ENCODE measurements at places on chromosomes 7 and 10.

- no peak for DNase-seq
These were observed 420 bp upstream of the MINPP1 start for GRCh38 chr10:87504307-87504639.

DNA sequence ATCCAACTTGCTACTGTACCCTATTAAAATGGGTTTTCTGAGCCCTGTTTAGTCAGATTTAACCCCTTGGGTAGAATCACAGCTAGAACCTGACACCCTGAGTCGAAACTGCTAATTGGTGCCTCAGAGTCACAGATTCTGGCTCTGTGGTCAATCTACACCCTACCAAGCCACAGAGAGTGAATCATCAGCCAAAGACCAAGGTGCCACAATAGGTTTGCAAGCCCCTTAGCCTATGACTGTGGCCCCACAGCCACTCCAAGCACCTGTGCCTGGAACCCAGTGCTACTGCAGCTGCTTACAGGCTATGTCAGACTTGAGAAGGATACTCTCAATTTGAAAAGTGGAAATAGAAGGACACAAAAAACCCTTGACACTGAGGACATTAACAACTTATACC lies 202.8 kb upstream of the KCND2 start:
- no peak for DNase-seq

DNA sequence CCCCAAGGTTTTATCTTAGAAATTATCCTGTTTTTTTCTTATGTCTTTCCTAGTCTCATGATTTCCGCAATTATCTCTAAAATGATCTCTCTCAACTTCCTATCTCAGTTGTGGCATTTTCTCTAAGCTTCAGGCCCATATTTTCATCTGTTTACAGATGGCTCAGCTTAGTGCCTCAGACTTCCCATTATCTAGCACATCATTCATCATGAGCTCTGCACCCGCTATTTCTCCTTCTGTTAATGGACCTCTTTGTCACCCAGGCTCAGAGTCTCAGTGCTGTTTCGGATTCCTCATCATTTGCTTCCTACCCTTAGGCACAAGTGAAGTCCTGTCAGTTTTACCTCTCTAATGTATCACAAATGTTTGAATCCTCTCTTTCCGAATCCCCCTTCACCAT lies 84.1 kb downstream of the BMPR1A start:
- no peak for DNase-seq

- DNase-seq, result no peak
These were observed 107.2 kb upstream of the PPIF start for GRCh38 chr10:79239924-79240581.

GRCh38 chr7:80768756-80769155 lies 130.3 kb downstream of the CD36 start:
- no peak for DNase-seq

- DNase-seq, result no peak
These were observed 418.5 kb upstream of the MGMT start for GRCh38 chr10:129048513-129048912.

DNA sequence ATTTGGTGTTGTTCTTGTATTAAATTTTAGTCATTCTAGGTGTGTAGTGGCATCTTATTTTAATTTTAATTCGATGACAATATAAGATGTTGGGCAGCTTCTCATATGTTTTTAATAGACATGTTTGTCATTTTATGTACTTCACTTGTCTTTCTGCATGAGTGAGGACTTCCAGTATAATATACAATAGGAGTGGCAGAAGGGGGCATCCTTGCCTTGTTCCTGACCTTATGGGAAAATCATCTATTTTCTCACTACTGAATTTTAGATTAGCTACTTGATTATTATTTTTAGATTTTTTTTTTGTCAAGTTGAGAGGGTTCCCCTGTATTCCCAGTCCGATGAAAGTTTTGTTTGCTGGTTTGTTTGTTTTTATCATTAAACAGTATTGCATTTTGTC lies 495.2 kb upstream of the GRM3 start:
- no peak for DNase-seq

DNA sequence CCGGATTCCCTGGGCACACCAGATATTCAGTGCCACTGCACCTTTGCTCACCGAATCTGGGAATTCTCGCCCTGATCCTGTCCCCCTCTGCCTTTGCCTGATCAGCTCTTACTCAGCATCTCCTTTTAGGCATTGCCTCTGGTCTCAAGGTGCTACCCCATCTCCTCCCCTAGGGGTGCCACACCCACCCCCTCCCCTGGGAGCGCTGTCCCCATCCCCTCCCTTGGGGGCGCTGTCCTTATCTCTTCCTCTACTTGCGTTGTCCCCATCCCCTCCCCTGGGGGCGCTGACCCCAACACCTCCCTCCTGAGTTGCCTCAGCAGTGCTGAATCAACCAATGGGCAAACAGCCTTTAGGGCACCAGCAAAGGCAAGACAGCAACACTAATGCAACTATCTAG lies 686.9 kb upstream of the FOXK1 start:
- DNase-seq, result no peak

DNA sequence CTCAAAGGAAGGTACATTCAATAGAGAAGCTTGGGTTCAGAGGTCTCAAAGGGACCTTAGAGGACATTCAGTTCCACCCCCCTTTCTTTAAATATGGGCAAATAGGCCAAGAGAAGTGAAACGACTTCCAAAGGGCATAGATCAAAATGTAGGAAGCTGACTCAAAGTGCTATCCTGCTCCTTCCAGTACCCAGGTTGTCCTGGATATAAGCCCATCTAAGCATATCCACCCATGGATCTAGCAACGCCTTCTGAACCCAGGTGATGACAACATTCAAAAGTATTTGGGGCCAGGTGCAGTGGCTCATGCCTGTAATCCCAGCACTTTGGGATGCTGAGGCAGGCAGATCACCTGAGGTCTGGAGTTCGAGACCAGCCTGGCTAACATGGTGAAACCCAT lies 5.3 kb downstream of the ATXN7L1 start:
- DNase-seq, result no peak

Measured in mesothelial cell of epicardium (in vitro differentiated cells).